Left ventricle myocardium inferior (tissue), 1 donor: ENCODE measurements at places on chromosomes 1 and 21. TPM values are rescaled to one million over a fixed set of nuclear protein-coding genes. Genes with fewer than 3 reads are reported as not detected.
A peak's percentile ranks its signal among the peaks of the same experiment; 100 is the strongest.

DNA sequence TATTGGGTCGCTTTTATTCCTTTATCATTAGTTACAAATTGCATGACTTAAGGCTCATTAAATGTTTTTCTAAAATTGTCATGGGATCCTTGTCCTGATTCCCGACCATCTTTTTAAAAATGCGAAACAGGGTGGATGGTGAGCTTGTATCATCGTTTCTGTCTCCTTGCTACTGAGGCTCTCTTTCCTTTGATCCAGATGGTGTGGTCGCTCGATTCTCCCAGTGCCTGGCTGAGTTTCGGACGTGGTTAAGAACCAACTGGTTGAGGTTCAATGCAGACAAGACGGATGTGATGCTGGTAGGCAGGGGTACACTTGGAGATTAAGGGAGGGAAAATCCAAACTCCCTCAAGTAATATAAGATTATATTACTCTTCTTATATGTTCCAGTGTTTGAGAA lies 1.2 kb downstream of the MIER1 start:
- DNase-seq: no peak

Gene GNB1
- total RNA-seq: 158 TPM

- no peak for DNase-seq
Measured at GRCh38 chr1:208160259-208160819, 83.8 kb downstream of the PLXNA2 start.

GRCh38 chr21:41396558-41397075 lies 29.4 kb upstream of the MX1 start:
- peak; percentile 33 for DNase-seq

GRCh38 chr1:172332230-172332629 lies 88.3 kb upstream of the C1orf105 start:
- DNase-seq: no peak

- DNase-seq: no peak
Measured at GRCh38 chr1:76110666-76111065, 36.1 kb downstream of the ST6GALNAC3 start.

DNA sequence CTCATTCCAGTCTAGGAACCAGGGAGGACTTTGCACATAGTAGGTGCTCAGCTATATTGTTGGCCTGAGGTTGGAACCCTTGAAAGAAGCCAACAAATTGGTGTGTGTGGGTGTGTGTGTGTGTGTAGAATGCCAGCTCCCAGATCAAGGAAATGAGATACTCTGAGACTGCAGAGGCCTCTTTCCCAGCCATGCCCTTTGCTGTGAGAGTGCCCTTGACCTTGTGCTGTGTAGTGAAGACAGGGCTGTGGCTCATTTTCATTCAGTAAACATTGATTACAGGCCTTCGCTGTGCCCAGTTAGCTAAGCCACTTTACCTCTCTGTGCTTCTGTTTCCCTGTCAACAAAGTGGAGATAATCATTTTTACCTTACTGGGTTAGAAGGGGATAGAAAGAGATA lies 3.2 kb downstream of the CYP4B1 start:
- DNase-seq: no peak

Gene C8B
- total RNA-seq: not detected

DNA sequence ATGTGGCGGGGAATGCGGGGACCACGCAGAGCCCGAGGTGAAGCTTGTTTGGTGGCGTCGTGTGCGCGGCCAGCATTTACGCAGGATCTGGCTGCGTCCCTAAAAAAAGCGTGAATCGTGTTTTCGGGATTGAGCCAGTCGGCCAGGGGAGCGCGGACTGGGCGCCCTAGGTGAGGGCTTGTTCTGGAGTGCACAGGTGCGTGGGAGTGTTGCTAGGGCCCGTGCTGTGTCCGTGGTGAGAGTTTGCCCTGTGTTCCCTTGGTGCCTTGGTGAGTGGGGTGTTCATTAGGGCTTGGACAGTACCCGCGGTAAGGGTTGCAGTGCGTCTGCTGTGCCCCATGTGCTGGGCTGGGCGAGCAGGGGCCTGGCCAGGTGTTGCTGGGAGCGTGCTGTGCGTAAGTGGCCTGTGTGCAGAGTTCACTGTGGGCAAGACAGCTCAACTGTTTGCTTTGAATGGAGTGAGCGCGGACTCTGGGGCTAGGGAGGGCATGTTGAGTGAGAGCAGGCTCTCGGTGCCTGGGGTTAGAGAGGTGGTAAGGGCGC lies 673 bp downstream of the CD46 start:
- no peak for DNase-seq

DNA sequence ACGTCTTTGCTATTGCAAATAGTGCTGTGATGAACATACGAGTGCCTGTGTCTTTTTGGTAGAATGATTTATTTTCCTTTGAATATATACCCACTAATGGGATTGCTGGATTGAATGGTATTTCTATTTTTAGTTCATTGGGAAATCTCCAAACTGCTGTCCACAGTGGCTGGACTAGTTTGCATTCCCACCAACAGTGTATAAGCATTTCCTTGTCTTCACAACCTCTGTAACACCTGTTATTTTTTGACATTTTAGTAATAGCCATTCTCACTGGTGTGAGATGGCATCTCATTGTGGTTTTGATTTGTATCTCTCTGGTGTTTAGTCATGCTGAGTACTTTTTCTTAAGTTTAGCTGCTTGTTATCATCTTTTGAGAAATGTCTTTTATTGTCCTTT lies 215.0 kb downstream of the FMN2 start:
- no peak for DNase-seq

DNA sequence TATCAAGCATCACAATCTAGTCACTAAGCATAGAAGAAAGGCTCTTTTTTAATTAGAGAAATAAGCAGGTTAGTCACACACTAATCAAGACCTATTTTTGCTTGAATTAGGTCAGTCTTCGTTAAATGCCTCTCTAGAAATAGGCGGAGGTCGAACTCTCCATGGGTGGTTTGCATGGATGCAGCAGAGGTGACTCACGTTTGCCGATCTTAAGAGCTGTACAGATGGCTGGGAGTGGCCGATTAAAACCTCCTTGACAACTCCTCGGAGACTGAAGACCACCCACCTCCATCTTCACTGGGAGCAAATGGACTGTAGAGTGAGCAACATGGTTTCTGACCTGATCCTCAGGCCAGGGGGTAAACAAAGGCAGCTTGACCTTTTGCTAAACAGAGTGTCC lies 249.3 kb downstream of the ZNF648 start:
- no peak for DNase-seq

DNA sequence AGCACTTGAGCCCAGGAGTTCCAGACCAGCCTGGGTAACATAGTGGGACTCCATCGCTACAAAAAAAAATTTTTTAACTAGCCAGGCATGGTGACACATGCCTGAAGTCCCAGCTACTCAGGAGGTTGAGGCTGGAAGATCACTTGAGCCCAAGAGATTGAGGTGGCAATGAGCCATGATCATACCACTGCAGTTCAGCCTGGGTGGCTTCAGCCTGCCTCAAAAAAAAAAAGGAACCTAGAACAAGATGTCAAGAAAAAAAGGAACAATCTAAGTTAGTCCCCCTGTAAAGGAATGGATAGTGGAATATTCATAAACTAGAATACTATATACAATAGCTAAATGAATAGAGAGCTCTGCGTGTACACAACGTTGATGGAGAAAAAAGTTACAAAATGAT lies 14.4 kb downstream of the NSL1 start:
- DNase-seq: no peak

DNA sequence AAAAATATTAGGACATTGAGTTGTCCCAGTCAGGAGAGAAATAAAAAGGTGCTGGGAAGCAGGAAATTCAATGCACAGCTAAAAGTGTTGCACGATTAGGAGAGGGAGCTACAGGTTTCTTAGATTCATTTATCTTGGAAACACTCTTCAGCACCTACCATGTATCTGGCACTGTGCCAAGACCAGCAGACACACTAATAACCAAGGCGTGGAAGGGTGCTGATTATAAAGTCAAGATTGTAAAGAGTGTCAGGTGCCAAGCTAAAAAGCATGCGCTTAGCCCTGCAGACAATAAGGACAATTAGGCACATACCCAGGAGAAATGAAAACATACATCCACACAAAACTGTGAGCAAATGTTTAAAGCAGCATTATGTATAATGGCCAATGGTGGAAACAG lies 129.9 kb downstream of the DSCAM start:
- no peak for DNase-seq

Gene SPRR2E
- not detected for total RNA-seq

DNA sequence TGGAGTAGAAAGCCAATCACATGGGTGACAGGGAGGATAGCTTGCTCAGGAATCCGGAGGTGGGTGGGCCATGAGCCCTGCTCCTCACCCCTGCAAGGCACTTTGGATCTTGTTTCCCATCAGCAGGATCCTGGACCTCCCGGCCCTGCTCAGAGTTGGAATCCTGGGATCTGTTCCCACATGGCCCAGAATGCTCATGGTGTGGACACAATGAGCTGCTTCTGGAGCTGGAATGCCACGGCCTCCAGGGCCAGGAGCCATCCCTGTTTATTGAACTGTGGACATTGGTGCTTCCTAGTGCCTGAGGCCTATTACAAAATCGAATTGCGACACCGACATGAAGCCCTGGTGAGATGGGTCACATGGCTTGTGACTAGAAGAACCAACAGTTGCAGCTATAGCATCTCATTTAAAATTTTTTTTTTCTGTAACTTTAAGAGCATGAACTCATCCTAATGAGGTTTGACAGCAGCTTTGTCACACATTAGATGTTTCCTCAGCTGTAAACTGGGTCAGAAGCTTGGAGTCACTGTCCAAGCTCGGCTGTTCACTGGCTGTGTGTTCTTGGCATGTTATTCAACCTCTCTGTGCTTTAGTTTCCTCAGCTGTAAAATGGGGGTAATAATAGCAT lies 40.4 kb upstream of the GOLT1A start:
- peak; percentile 37 for DNase-seq

Gene TMEM240
- 7.2 TPM for total RNA-seq

Gene IQGAP3
- 0.36 TPM for total RNA-seq

DNA sequence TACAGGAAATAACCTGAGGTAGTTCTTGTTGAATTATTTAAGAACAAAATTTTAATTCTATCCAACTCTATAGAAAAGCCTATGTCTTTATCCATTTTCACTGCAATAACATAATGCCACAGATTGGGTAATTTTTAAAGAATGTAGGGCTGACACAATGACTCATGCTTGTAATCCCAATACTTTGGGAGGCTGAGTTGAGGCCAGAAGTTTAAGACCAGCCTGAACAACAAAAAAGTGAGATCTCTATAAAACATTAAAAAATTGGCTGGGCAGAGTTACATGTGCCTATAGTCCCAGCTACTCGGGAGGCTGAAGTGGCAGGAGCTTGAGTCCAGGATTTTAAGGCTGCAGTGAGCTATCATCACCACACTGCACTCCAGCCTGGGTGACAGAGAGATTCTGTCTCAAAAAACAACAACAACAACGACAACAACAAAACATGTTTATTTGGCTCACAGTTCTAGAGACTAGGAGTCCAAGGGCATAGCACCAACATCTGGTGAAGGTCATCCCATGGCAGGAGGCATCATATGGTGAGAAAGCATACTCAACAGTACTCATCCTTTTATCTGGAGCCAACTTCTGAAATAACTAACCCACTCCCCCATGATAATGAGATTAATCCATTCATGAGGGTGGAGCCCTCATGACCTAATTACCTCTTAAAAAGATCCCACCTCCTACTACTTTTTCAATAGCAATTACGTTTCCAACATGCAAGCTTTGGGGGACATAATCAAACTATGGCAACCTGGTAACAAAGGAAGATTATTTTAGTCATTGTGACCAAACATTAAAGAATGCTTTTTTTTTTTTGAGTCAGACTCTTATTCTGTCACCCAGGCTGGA lies 59.6 kb downstream of the ABL2 start:
- DNase-seq: no peak

- no peak for DNase-seq
Measured at GRCh38 chr21:42062236-42063022, 8.7 kb upstream of the UMODL1 start.

Gene F13B
- not detected for total RNA-seq
